Fibroblast of skin of abdomen (primary cell): ENCODE measurements at places on chromosomes 11 and 22.
A peak's percentile ranks its signal among the peaks of the same experiment; 100 is the strongest.

- DNase-seq = no peak
These were observed 188.3 kb upstream of the BLID start for GRCh38 chr11:122304306-122304705.

- DNase-seq = no peak
These were observed 83.7 kb downstream of the MYO7A start for GRCh38 chr11:77211594-77212251.

DNA sequence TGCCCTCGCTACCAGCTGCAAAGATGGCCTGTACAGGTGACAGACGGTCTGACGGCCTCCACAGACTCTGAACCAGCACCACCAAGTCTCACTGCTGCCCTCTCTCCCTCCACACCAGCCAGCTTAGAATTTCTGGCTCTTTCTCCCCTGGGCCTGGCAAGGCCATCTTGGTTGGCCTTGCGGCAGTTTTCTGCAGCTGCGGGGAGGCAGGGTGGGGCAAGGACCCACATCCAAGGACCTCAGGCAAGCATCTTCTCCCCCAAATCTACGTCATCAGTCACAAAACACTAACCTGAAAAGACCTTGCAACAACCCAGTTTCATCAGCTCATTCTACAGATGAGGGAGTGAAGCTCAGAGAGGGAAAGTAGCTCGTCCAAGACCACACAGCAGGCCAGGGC is 11.7 kb upstream of the POLDIP3 start:
- no peak for DNase-seq

- DNase-seq = no peak
These were observed 1.5 kb downstream of the ANO9 start for GRCh38 chr11:440065-441042.

GRCh38 chr11:128355558-128355957 is 231.8 kb downstream of the ETS1 start:
- DNase-seq = no peak

DNA sequence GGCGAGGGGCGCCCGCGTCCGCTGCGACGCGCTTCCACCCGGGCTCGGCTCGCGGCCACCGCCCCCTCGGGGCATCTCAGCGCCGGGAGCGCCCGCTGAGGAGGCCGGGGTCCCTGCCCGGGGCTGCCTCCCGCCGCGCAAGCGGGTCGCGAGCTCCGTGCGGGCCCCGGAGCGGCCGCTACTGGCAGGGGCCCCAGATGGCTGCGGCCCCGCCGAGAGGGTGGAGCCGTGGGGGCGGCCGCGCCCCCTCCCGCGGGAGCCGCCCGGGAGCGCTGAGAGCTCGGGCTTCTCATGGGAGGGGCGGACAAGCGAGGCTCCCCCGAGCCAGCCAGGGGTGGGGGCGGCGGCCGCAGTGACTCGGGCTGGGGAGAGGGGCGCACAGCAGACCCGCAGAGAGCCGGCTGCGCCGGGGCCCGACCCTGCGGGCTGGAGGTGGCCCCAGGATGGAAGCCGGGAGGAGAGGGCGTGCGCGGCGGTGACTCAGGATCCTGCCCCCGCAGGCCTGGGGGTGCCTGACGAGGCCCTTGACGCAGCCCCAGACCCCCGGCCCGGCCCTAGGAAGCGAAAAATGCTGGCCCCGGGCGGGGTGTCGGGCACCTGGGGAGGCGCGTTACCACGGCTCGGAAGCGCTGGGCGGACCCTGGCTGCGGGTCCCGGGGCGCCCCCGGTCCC is 603 bp upstream of the ZFTA start:
- peak; percentile 48 for DNase-seq

DNA sequence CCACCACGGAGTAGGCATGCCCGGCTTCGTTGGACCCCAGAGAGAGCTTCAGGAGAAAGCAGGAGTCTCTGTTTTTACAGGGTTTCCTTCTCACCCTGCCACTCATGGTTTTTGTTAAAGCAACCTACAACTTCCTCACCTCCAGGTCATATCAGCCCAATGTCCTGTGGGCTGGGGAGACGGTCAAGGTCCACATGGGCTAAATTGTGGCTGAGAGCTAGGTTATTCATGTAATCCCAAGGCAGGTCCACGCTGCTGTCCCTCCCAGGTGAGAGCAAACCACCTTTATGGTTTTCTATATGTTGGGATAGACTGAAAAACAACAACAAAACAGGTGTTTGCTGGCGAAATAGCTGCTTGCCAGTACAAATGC is 19.5 kb downstream of the TSPAN32 start:
- DNase-seq = no peak

DNA sequence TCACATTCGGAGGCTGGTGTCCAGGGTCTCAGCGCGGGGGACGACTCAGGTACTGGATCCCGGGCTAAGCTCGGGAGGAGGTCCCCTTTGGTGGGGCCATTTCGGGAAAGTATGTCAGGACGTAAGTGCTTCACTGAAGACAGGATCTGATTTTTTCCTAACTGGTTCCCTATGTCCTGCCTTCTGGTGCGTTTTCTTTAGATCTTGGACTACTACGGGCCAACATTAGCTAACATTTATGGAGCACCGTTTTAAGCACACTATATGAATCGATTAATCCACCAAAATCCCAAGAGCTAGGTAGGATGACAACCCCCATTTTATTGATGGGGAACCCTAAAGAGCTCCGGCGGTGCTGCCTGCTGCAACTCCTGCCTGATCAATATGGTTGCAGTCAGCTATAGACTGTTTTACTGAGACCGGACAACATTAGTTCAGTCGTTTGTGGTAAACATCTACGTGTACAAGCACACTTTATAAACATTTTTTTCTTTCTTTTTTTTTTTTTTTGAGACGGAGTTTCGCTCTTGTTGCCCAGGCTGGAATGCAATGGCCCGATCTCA is 17.0 kb upstream of the WDR74 start:
- DNase-seq = no peak

GRCh38 chr11:37972691-37973090 is 1374.7 kb upstream of the RAG2 start:
- DNase-seq = peak; percentile 1

GRCh38 chr11:117214404-117215110 is 15.4 kb downstream of the TAGLN start:
- DNase-seq = no peak

GRCh38 chr11:78642979-78643675 is 68.5 kb upstream of the NARS2 start:
- DNase-seq = no peak

GRCh38 chr11:125874556-125875124 is 12.8 kb upstream of the HYLS1 start:
- DNase-seq = peak; percentile 53

DNA sequence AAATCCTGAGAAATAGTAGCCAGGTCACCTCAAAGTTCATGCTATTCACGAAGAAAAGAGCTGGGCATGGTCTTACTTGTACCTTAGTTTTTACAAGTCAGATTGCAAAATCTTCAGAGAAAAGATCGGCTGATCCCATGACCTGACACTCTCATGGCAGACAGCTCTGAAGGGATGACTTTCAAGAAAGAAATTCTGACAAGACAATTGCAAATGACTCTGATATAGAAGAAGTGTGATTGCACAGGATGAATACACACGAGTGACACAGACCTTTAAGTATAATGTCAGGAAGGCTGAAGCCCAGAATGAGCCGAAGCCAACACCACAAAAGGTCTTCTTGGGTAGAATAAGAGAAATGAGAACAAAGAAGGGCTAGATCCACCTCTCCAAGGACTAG is 59.4 kb upstream of the DRD2 start:
- DNase-seq = no peak

DNA sequence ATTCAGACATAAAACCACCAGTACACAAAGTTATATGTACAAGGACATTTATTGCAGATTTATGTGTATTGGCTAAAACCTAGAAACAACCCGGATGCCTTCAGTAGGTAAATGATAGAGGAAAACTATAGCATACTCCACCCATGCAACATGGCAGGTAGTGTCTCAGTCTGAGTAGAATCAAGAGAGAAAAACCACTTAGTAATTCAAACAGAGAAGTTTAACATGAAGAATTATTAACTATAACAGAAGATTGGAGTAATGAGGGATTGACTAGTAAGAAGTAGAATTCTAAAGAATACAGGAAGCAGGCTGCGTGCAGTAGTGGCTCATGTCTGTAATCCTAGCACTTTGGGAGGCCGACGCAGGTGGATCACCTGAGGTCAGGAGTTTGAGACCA is 16.2 kb upstream of the SPTY2D1 start:
- no peak for DNase-seq

GRCh38 chr11:45864041-45864440 is 16.8 kb downstream of the CRY2 start:
- DNase-seq = no peak

- DNase-seq = no peak
These were observed 78.9 kb upstream of the FIBIN start for GRCh38 chr11:26914968-26915367.

- peak; percentile 74 for DNase-seq
These were observed 230.1 kb upstream of the DDI1 start for GRCh38 chr11:103806130-103806895.

GRCh38 chr11:94597896-94598295 is 30.7 kb downstream of the PIWIL4 start:
- peak; percentile 26 for DNase-seq

DNA sequence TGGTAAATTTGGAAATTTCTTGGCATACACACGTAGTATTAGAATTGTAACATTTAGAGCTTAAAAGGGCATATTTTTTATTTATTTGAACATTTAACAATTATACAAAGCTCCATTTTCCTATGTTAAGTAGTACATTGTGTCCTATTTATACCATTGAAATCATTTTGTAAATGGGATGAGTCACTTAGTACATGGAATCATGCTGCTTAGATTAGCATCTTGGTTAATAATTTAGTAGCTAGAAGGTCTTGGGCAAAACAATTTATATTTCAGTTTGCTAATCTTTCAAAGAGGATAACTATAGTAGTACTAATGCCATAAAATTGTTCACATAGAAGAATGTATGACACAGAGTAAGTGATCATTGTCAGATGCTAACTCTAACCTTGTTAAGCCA is 450.1 kb upstream of the LUZP2 start:
- peak; percentile 1 for DNase-seq

DNA sequence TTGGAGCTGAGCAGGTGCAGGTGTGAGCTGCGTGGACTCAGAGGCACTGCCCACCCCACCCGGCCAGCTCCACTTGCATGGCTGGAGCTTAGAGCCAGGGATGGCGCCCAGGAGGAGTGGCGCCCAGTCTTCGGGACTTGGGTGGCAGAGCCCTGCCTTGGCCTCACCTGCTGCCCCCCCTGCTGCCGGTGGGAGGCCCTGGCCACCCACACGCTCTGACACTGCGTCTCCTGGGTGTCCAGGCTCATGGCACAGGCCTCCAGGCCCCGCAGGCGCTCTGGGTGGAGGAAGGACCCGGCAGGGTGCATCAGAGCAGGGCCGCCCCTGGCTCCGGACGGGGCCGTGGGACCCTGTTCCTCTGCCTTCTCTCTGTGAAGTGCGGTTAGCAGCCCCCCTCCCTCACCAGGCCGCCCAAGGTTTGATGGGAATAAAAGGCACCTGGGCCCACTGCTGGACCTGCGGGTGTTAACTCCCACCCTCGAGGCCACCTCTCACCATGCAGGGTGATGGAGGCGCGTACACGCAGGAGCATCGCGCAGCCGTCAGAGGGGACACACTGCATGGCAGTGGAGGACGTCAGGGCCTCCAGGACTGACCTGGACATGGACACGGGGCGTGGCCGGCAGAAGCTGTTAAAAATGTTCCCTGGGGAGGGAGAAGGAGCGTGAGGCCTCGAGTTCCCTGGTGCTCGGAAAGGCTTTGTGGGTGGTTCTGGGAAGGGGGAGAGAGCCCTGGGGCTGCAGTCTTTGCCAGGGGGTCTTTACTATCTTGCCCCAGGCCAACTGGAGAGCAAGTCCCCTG is 11.8 kb downstream of the IL17REL start:
- no peak for DNase-seq

- DNase-seq = peak; percentile 99
These were observed 139.5 kb downstream of the COMMD9 start for GRCh38 chr11:36149538-36150242.

DNA sequence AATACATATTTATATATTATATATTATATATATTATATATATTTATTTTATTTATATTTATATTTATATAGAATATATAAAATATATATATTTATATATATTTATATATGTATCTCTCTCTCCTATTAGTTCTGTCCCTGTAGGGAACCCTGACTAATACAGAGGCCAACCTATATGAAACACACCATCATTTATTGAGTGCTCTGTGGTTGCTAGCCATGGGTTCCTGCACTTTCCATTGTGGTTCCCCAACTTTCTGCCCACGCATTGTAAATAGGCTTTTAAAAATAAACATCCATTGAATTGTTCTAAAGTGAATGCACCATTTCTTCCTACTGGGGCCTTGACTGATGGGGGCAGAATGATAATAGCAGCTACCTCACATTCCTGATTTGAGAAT is 93.8 kb upstream of the SESN3 start:
- no peak for DNase-seq

DNA sequence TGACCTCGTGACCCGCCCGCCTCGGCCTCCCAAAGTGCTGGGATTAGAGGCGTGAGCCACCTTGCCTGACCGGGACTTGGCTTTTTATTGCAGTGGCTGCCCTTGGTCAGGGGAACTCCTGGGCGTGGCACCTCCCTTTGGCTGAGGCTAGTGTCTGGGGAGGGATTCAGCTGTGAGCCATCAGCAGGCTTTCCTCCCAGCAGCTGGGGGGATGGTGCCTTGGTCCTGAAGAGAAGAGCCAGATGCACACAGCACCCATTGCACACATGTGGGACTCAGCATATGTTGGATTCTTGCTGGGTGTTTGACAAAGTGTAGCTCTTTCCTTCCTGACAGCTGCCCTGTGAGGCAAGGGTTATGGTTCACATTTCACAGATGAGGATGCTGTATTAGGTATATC is 8.4 kb downstream of the CYTH4 start:
- peak; percentile 55 for DNase-seq

- DNase-seq = peak; percentile 83
These were observed at the start of gene ARHGEF17 for GRCh38 chr11:73308003-73308960. Gene ARHGEF17, plus strand, starts transcription at chr11:73308276. Its CDS starts 363 bp downstream, at chr11:73308639.

DNA sequence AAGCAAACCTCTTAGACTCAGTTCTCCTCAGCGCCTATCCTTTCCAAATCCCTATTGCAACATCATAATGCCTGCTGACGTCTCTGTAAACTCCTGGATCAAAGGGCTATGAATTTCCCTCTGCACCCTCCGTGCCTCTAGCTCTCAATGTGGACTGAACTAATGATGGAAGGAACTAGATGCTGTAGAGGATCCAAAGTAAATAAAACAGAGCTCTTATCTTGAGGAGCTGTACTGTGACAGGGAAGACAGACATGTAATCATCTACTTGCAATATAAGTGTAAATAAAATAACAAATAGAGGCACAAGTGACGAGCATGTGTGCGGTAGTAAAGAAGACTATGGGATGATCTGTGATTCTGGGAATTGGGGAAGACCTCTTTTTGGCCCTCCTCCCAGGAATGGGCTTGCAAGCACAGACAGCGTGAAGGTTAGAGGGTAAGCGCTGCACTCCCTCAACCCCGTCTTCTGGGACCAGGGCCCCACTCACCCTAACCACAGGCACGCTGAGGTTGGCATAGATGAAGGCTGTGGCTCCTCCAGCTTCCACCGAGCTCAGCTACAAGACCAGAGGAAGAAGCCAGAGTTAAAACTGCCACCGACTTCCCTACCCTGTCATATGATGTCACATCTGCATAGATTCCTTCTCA is 42.2 kb downstream of the P4HA3 start:
- peak; percentile 76 for DNase-seq

- DNase-seq = no peak
These were observed 3.1 kb downstream of the CERK start for GRCh38 chr22:46734830-46735453.
